Large intestine (tissue), 12 donors: ENCODE measurements at places on chromosomes 5 and 9. TPM values are rescaled to one million over a fixed set of nuclear protein-coding genes. Genes with fewer than 3 reads are reported as not detected.

DNA sequence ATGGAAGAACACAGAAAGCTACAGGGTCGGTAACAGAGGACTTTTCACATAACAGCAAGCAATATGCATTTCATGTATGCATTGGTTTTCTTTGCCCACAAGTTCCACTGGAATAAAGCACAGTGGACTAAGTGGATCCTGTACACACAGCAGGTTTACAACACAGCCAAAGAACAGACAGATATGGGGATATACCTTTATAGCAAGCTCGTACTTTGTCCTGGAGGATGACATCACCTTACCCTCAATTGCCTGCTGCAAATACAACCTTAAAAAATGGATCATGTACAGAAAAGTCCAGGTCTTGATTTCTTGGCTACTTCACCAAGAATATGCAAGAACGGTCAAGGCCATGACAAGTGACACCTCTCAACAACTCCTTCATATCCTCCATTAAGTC is 1445.5 kb downstream of the MAT2B start:
- DNase-seq, result peak; percentile 72
- no peaks in the 10 kb centered on the region for H3K27me3 ChIP-seq
- H3K27ac ChIP-seq, result no peak overlapping the region
- H3K4me3 ChIP-seq, result no peak overlapping the region
- H3K36me3 ChIP-seq, result no peaks in the 10 kb centered on the region
- no peaks in the 10 kb centered on the region for H3K4me1 ChIP-seq

The SAXO1 gene
- polyA plus RNA-seq, result 0.06 TPM

GRCh38 chr5:56585461-56585860 is 229.9 kb upstream of the MAP3K1 start:
- peaks cover 10% of the 10 kb centered on the region for H3K4me1 ChIP-seq
- H3K36me3 ChIP-seq, result no peaks in the 10 kb centered on the region
- no peak overlapping the region for H3K4me3 ChIP-seq
- no peak for DNase-seq
- no peak overlapping the region for H3K27ac ChIP-seq

DNA sequence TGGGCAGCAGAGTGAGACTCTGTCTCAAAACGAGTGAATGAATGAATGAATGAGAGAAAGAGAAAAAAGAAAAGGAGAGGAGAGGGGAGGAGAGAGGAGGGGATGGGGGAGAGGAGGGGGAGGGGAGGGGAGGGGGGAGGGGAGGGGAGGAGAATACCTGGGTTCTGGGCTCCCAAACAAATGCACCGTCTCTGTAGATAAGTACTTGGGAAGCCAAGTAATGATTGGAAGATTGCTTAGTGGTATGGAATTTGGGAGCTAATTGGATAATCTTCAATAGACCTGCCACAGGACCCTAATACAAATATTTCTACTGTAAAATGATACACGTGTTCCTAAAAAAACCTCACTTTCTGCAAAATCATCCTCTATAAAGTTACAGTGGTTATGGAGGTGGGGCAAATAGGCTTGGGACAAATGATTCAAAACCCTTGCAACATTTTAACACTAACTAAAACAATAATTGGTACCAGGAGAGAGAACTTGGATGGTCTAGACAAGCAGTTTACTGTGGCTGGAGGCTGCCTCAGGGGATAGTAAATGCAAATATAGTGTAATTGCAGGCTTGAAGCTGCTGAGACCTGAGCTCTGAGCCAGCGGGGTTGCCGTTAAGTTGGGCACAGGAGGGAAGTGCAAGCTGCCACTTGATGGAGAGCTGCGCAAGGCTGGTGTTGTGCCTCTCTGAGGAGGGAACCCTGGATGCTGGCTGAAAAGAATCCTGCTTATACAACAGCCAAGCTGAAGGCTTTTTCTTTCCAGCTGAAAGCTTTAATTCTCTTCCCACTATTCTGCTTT is 3.5 kb downstream of the HEMGN start:
- H3K4me3 ChIP-seq, result no peak overlapping the region
- no peaks in the 10 kb centered on the region for H3K4me1 ChIP-seq
- DNase-seq, result no peak
- no peaks in the 10 kb centered on the region for H3K36me3 ChIP-seq

DNA sequence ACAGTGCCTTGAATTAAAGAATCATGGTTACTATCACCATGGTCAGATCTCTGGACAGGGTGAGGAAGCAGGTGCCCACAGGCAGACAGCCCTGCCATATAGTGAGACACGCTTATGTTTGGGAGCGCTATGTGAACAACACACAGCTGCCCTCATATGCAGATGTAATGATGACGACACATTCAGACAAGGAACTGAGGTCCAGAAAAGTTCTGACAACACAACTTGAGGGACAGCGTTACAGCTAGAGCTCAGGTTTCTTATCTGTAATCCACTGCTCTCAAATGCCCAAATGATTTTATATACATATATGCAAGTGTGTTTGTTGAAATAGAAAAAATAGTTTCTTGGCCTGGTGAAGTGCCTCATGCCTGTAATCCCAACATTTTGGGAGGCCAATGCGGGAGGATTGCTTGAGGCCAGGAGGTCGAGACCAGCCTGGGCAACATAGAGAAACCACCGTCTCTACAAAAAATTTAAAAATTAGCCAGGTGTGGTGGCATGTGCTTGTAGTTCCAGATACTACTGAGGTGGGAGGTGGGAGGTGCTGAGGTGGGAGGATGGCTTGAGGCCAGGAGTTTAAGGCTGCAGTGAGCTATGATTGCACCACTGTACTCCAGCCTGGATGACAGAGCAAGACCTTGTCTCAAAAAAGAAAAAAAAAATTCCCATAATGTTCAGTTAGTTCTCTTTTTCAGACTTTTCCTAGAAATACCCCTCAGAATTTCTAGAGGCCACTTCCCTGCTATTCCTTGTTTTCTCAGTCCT is 423.2 kb downstream of the RAB3C start:
- H3K4me3 ChIP-seq, result no peak overlapping the region
- DNase-seq, result no peak
- H3K27me3 ChIP-seq, result no peaks in the 10 kb centered on the region
- H3K36me3 ChIP-seq, result no peaks in the 10 kb centered on the region
- H3K4me1 ChIP-seq, result no peaks in the 10 kb centered on the region

DNA sequence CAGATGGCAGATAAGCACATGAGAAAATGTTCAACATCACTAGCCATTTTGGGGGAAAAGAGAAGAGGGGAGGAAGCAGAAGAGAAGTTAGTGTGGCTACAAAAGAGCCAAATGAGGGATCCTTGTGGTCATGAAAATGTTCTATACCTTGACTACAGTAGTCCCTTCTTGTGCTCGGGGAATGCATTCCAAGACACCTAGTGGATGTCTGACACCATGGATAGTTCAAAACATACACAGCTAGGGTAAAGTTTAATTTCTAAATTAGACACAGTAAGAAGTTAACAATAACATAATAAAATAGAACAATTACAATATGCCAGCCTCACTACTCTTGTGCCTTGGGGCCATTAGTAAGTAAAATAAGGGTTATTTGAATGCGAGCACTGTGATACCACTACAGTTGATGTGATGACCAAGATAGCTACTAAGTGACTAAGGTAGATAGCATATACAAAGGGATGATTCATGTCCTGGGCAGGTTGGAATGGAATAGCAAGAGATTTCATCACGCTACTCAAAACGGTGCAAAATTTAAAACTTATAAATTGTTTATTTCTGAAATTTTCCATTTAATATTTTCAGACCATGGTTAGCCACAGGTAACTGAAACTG is 344.1 kb downstream of the NR2F1-AS1 start:
- no peaks in the 10 kb centered on the region for H3K27me3 ChIP-seq
- no peak overlapping the region for H3K27ac ChIP-seq
- no peak for DNase-seq
- H3K4me3 ChIP-seq, result no peak overlapping the region
- H3K36me3 ChIP-seq, result no peaks in the 10 kb centered on the region
- H3K4me1 ChIP-seq, result no peaks in the 10 kb centered on the region

GRCh38 chr5:166430491-166431319 is 1860.7 kb upstream of the WWC1 start:
- H3K4me1 ChIP-seq, result no peaks in the 10 kb centered on the region
- H3K4me3 ChIP-seq, result no peak overlapping the region
- H3K36me3 ChIP-seq, result no peaks in the 10 kb centered on the region
- H3K27ac ChIP-seq, result no peak overlapping the region
- no peaks in the 10 kb centered on the region for H3K27me3 ChIP-seq
- DNase-seq, result no peak

DNA sequence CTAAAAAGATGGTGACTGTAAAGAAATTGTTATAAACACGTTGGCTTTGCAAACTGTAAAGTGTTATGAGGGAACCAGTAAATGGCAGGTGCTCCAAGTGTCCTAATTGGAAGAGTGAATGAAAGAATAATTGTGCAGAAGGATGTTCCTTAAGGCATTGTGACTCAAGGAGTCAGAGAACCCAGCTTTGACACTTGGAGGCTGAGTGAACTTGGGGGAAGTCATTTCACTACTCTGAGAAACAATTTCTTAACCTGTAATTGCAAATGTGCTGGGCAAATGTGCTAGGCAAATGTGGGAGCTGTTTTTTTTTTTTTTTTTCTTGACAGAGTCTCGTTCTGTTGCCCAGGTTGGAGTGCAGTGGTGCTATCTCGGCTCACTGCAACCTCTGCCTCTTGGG is 84.0 kb upstream of the TNFSF8 start:
- no peaks in the 10 kb centered on the region for H3K36me3 ChIP-seq
- H3K27me3 ChIP-seq, result no peaks in the 10 kb centered on the region
- peaks cover 11% of the 10 kb centered on the region for H3K4me1 ChIP-seq
- H3K4me3 ChIP-seq, result no peak overlapping the region

GRCh38 chr5:111514087-111514486 is 1.8 kb upstream of the STARD4 start:
- H3K4me3 ChIP-seq, result no peak overlapping the region
- H3K36me3 ChIP-seq, result no peaks in the 10 kb centered on the region
- no peak overlapping the region for H3K27ac ChIP-seq
- no peak for DNase-seq
- H3K4me1 ChIP-seq, result peaks cover 11% of the 10 kb centered on the region

GRCh38 chr9:97525451-97525850 is 24.0 kb downstream of the TMOD1 start:
- no peak overlapping the region for H3K4me3 ChIP-seq
- DNase-seq, result no peak
- no peaks in the 10 kb centered on the region for H3K27me3 ChIP-seq
- H3K4me1 ChIP-seq, result no peaks in the 10 kb centered on the region
- no peaks in the 10 kb centered on the region for H3K36me3 ChIP-seq

GRCh38 chr5:62143268-62144229 is 162.5 kb upstream of the KIF2A start:
- no peak overlapping the region for H3K27ac ChIP-seq
- DNase-seq, result peak; percentile 8
- no peaks in the 10 kb centered on the region for H3K36me3 ChIP-seq
- no peaks in the 10 kb centered on the region for H3K4me1 ChIP-seq
- H3K4me3 ChIP-seq, result no peak overlapping the region
- peaks cover 9% of the 10 kb centered on the region for H3K27me3 ChIP-seq

The FAM221B gene
- polyA plus RNA-seq, result 0.10 TPM

- no peaks in the 10 kb centered on the region for H3K36me3 ChIP-seq
- H3K27me3 ChIP-seq, result peaks cover 15% of the 10 kb centered on the region
- peaks cover 4% of the 10 kb centered on the region for H3K4me1 ChIP-seq
- H3K27ac ChIP-seq, result no peak overlapping the region
These were observed 145.9 kb downstream of the GAPVD1 start for GRCh38 chr9:125407432-125407973.

DNA sequence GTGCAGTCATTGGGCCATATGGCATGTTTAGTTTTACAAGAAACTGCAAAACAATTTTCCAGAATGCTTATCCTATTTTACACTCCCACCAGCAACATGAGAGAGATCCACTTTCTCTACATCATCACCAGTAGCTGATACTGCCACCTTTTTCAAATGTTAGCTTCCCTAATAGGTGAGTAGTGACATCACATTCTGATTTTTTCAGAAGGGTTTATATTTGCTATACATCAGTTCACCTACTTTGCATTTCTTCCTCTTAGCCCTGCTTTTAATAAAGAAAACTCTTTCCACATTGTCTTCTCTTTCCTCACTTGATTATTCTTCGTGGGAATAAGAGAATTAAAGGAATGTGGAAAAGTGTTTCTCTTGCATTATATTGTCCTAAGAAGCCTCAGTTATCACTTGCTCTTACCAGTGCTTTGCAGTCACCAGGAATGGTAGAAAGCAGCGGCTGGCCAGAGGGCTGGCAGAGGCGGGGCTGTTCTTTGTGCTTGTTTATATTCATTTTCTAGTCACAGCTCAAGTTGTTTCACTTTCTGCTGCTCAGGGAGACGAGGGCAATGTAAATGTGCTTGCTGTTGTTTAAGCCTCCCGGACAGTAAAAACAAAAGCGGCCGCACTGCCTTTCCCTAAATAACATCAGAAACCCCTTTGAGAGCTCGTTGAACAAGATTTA is 164.8 kb downstream of the HSD17B3 start:
- H3K27ac ChIP-seq, result peak overlapping the region; percentile 70
- peak; percentile 40 for DNase-seq
- H3K4me3 ChIP-seq, result peak overlapping the region; percentile 3
- no peaks in the 10 kb centered on the region for H3K27me3 ChIP-seq
- H3K4me1 ChIP-seq, result peaks cover 13% of the 10 kb centered on the region
- no peaks in the 10 kb centered on the region for H3K36me3 ChIP-seq

The RXFP3 gene
- polyA plus RNA-seq, result not detected

- H3K27ac ChIP-seq, result no peak overlapping the region
- DNase-seq, result peak; percentile 35
- peak overlapping the region; percentile 62 for H3K4me3 ChIP-seq
- H3K27me3 ChIP-seq, result peaks cover 23% of the 10 kb centered on the region
- peaks cover 9% of the 10 kb centered on the region for H3K4me1 ChIP-seq
These were observed 578 bp upstream of the PSAT1 start for GRCh38 chr9:78296201-78296892.

The CRHBP gene
- 0.76 TPM for polyA plus RNA-seq

DNA sequence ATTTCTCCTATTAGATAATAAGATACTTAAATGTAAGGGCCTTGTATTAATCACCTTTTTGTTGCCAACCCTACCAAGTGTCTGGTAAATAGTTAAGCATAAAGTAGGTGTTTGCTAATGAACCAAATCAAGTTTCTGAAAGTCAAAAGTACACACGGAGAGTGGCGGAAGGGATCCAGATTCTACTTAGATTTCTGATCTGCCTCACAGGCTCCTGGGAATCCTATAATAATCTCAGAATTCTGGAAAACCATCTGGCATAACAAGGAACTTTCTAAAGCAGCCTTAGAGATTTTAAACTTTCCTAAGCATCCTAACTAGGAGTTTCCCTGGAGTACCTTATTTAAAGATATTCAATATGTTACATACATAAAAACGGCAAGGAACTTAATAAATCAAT is 363.2 kb upstream of the SMC2 start:
- H3K4me1 ChIP-seq, result no peaks in the 10 kb centered on the region
- DNase-seq, result no peak
- H3K27ac ChIP-seq, result no peak overlapping the region
- no peak overlapping the region for H3K4me3 ChIP-seq
- H3K27me3 ChIP-seq, result no peaks in the 10 kb centered on the region

- no peak for DNase-seq
- H3K27ac ChIP-seq, result no peak overlapping the region
- peaks cover 2% of the 10 kb centered on the region for H3K36me3 ChIP-seq
- no peaks in the 10 kb centered on the region for H3K27me3 ChIP-seq
- no peak overlapping the region for H3K4me3 ChIP-seq
- H3K4me1 ChIP-seq, result no peaks in the 10 kb centered on the region
These were observed 130.0 kb downstream of the MVB12B start for GRCh38 chr9:126456441-126457174.
